GM23248 (cell line): ENCODE measurements at places on chromosomes 1 and 21. TPM values are rescaled to one million over a fixed set of nuclear protein-coding genes. Genes with fewer than 3 reads are reported as not detected.

Gene EPB41
- total RNA-seq: 1.5 and 2.7 TPM in 2 replicates

DNA sequence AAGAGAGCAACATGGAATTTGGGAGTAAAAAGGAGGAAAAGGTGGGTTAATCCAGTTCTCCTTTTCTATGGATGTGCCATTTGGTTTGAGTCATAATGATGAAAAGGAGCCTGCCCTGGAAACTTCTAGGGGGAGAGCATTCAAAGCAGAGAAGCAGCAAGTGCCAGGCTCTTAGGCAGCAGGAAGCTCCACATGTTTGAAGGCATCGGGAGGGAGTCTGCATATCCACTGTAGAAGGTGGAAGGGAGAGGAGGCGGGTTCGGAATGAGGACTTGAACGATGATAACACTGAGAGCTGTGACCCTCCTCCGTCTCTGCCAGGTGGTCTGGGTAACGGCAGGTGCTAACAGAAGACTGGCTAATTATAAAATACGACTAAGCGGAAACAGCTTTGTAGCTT, 128.2 kb downstream of the RYR2 start:
- no peak for DNase-seq

- peak; percentile 36 for DNase-seq
Measured at GRCh38 chr1:26730695-26731094, 34.9 kb downstream of the ARID1A start.

Gene B3GALNT2
- total RNA-seq: 28.1 and 28.3 TPM in 2 replicates

DNA sequence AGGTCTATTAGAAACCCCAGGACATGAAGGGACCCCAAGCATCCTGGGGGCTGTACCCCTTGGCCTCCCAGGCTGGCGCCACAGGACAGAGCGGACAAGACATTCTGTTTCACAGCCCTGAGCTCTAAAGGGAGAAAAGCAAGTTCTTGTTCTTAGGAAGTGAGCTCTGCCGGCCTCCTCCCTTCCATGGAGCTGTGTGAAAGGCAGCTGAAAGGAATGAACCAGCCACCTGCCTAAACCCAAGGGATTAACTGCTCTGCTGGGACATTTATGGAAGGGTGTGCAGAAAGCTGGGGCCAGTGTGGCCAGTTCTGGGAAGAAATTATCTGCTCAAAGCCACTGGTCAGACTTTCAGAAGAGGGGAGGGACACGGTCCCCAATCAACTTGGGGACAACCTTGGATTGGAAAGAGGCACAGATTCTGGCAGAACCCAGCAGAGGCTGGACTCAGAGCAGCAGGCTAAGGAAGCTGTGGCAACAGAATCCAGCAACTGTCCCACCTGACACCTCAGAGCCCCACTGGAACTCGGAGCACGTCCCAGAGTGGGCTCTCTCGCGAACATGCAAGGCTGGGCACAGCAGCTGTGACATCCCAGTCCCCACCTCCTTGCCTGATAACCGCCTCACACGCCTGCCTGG, 2.1 kb downstream of the KLHL21 start:
- peak; percentile 58 for DNase-seq

GRCh38 chr1:150973258-150973835, 1.3 kb downstream of the CERS2 start:
- peak; percentile 61 for DNase-seq

- DNase-seq: no peak
Measured at GRCh38 chr1:155040358-155041093, 6.9 kb downstream of the DCST1 start.

Gene HJV
- total RNA-seq: not detected in 2 replicates

GRCh38 chr1:197666769-197667285, 108.5 kb downstream of the DENND1B start:
- no peak for DNase-seq

- no peak for DNase-seq
Measured at GRCh38 chr1:7589080-7589735, 181.9 kb upstream of the VAMP3 start.

DNA sequence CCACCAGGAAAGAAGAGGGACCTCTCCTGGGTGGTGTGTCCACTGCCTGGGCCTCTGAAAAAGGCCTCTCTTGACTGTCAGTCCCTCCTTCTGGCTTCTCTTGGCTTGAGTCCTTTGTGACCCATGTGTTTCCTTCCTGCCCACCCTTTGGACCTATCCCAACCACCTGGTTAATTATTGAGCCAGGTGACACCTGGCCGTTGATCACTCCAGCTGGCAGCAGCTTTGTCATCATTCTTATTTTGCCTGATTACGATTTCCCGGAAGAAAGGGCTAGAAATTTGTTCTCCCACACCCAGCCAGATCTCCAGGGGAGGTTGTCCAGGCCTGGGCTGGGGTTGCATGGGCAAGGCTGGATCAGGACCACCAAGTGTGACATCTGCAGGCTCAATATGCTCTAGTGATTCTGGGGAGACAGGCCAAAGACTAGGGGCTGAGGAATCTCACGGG, 24.8 kb downstream of the CSF1 start:
- DNase-seq: no peak

GRCh38 chr1:36984026-36984425, 50.3 kb downstream of the GRIK3 start:
- no peak for DNase-seq

DNA sequence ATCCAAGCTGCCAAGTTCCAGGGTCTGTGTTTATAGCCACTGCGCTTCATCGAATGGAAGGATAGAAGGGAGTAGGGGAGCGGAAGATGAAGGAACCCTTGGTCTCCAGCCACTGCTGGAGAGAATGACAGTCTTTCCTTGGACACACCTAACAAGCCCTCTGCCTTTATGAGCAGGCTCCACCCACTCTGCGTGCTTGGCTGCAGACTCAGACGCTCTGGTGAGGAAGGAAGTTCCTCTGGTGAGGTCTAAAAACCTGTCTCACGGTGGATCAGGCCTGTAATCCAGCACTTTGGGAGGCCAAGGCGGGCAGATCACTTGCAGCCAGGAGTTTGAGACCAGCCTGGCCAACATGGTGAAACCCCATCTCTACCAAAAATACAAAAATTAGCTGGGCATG, 55.4 kb downstream of the MATN1 start:
- peak; percentile 76 for DNase-seq

Gene CD34
- not detected in 2 replicates for total RNA-seq

DNA sequence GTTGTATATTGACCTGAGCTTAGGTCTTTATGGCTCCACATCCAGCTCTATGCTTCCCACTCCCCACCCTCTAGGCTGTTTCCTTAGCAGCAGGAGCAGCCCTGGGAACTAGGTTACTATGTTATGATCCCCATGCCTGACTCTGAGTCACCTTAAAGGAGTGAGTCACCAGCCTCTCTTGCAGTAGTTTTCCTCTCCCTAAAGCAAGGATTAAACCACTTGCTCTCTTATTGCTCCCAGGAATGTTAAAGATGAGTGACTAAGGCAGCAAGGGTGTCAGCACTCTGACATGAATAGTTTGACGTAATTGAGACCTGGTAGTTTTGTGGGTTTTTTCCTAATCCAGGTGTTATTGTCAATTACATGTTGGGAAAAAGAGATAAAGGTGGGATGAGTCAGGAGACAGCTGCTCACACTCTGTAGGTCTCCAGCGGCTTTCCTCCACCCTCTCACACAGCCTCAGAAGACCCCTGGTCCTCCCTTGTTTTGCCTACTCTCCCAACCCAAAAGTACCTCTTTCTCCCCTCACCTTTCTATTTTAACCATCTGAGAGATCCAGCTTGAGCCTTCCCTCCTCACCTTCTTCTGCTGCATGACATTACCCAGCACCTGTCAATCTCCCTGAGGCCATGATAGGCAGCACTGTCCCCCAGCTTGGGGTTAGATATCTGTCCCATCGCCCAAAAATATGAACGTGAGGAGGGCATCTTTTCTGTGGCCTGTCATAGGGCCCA, 369.1 kb upstream of the VAMP3 start:
- DNase-seq: peak; percentile 99

Gene TFF2
- not detected in 2 replicates for total RNA-seq

DNA sequence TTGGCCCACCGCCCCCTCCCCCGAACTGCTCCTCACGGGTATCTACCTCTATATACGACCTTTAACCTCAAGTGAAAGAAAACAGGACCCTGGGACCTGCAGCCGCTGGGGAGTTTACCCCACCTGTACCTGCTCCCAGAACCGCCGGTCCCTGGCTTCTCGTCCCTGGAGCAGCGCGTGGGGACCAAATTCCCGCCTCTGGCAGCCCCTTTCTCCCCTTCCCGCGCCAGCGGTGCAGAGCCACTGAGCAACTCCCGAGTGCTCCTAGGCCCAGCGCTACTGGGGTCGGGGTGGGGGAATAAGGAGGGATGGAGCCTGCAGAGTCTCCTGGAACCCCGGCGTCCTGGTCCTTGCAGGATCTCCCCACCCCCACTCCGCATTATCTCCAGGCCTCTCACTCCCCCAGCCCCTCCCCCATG, 1.6 kb downstream of the SYT6 start:
- DNase-seq: no peak

DNA sequence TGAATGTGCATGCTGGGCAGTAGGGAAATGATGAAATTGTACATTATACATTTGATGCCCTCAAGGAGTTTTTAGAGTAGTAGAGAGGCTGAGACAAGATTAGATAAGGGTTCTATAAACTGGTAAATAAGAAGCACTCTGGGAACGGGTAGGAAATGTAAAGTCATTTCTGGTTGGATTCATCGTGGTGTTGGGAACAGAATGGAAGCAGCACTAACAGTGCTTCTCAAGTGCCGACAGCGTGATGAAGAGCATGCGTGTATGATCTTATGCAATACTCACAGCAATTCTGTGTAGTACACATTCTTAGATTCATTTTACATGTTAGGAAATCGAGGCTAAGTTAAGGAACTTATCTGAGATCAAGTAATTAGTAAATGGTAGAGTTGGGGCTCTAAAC, 45.9 kb downstream of the GPR88 start:
- DNase-seq: no peak

GRCh38 chr1:25018943-25019336, 88.9 kb upstream of the RUNX3 start:
- no peak for DNase-seq

DNA sequence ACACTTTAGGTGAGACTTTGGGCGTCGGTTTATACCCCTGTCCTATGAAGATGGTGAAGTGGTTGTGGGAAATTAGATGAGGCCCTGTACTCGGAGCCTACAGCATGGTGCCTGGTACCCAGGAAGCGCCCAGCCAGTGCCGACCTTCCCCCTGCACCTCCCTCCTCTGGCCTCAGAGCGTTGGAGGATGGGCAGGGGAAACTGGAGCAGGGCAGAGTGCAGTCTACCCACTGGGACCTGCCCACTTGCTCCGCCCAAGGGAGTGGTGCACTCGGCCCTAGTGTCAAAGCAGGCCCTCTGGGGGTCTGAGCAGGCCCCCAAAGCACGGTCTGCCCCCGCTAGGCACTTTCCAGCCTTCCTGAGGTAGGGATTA, 13.0 kb upstream of the TTC22 start:
- no peak for DNase-seq

GRCh38 chr1:99331636-99332035, 67.3 kb downstream of the PLPPR4 start:
- no peak for DNase-seq

Gene EPHB2
- 5.1 and 9.0 TPM in 2 replicates for total RNA-seq

Gene LRRIQ3
- 0.11 TPM in 1 of 2 replicates, not detected in the other for total RNA-seq

DNA sequence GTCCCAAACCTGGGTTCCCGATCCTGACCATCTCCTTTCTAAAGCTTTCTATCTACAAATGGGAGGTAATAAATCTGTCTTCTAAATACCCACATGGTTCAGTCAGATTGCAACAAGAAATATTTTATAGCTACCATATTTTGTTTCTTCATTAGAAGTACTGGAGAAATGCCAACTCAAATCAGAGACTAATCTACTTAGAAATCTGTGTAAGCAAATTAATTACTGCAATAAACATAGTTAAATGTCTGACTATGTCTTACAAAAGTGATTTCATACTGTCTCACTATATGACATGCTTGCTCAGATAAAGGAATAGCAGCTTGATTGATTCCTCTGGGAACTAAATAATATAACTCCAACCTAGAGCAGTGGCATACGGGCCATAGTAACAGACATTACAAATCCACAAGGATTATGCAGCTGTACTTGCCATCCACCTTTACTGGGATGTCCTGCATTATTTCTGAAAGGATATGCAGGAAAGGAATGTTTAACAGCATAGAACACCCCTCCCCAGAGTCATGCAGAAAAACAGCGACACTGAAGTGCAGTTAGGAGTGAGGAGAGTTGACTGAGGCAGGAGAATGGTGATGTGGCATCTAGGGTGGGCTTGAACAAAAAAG, 80.3 kb downstream of the PCNX2 start:
- DNase-seq: no peak

DNA sequence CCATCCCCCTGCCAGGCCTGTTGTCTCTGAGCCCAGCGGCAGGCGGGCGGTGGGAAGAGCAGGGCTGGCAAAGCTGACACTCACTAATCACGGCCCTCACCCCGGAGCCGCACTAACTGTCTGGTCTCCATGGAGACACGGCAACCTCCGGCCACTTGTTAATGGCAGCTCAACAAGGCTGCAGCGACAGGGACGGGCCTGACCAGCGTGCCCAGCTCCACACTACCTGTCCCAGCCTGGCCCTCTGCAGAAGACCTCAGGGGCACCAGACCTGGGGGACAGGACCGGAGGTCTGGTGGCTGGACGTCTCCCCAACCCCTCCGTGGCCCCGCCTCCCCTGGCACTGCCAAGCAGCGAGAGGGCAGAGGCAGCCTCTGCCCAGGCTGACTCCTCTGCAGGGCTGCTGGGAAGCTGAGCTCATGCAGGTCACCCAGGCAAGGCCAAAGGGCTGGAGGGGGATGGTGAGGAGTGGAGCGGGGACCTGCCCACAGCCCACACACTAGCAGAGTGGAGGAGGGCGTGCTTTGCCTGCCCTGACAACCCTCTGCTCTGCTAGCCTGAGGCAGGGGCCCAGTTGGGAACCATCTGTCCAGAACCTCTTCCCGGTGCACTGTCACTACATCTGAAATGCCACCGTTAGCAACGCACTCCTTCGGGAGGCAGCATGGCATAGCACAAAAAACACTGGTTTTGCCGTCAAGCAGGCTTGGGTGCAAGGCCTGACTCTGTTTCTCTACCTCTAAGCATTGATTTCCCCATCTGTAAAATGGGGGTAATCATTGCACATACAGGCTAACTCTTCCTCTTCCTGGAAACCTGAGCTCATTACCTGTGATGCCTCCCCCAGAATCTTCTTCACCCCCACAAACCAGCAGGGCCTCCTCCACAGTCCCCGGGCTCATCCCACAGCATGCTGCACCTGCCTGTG, 29.6 kb upstream of the WASF2 start:
- no peak for DNase-seq

DNA sequence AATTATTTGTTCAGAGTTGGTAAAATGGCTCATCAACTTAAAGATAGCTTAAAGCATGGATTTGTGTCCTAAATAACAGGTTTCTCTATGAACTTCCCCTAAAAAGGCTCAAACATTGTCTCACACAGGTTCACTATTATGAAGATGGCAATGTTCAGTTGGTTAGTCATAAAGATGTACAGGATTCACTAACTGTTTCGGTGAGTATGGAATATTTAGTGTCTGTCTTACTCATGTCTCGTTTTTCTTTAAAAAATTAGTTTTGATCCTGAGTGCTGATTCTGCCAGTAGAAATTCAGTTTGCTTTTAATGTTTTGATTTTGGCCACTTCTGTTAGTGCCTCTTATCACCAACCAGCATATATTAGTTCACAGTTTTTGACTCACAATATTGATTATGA, 7.5 kb upstream of the MOV10 start:
- no peak for DNase-seq

DNA sequence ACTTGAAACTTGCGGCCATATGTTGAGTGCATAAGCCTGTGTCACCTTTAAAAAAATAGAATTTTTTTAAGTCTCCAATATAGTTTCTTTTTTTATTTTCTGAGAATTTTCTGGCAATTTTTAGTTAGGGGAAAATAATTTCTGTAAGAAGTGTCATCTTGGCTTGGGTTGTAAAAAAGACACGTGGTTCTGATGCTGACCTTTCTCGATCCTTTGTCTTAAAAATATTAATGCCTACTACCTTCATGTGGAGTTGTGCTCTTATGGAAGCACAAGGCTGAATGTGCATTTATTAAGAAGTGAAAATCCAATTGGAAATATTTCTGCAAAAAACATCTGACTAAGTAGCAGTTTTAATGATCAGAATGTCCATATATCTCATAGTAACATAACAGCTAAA, 3.5 kb downstream of the ELAVL4 start:
- no peak for DNase-seq
